HS-27A (cell line): ENCODE measurements at places on chromosomes 6 and 20.

DNA sequence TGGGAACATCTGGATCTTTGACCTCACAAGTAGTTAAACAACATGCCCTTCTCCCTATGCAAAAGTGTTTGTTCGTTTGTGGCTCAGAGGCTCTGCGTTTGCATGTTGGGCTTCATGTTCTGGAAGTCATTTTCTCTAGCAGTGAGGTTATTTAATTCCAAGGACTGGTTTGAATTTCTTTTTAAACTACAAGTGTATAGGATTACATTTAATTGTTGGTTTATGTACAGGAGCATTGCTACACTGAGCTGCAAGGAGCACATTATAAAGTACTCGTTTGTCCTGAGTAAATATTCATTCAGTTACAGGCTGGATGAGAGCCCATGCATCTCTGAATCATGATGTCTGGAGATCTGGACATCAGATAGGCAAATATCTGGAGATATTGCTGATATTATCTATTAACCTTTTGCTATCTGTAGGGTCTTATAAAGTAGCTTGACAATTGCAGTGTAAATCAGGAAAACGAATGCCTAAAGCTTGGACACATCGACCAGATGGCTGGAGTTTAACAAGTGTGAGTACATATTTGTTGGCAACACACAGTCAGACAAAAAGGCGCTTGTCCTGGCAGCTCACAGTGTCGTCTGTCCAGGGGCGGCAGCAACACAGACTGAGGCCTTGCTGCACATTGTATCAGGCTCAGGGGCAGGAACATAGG is 84.6 kb downstream of the PDE7B start:
- DNase-seq: peak; percentile 84

DNA sequence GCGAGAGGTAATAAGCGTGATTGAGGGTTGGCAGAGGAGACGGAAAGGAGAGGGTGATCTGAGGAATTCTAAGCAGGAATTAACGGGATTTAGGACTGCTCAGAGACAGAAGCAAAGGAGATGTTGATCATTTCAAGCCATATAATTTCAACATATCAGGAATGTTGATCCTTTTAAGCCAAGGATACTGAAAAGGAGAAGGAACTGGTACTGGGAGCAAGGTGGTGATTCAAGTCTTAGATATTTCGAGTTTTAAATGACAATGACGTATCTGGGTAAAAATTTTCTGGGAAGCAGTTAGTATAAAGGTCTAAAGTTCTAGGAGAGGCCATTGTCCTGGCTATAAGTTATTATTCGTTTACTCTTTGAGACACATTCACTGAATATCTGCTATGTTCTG is 91.3 kb upstream of the OGFRL1 start:
- DNase-seq: no peak

GRCh38 chr6:132314432-132314831 is 86.8 kb downstream of the MOXD1 start:
- DNase-seq: no peak

DNA sequence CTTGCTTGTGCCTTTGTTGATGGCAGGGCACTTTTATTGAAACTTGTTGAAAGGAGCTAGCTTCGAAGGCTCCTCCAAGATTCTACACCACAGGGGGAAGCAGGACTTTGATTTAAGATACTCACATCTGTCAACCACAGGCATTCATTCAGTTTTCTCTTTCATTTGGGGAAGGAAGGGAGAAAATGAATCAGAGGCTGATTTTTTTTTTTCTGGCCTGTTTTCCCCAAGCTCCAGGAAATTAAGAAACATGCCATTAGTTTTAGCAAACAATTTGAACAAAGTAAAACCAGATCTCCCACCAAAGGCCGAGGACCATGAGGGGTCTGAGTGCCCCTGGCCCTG is 8.7 kb upstream of the APCDD1L start:
- DNase-seq: no peak

DNA sequence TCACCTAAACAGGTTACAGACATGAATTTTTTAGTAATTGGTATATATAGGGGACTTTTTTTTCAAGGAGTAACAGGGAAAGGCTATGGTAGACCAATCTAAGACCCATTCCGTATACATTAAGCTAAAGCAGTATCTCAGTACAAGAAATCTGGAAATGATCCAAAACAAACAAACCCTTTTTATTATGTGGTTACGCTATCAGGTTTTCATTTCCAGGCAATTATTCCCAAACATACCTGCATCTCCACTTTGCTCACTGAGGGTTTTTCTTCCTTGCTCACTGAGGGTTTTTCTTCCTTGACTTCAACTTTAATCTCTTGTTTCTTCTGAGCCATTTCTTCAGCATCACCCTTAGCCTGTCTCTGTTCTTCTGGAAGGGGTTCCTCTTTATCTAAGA is 107.3 kb downstream of the EPB41L2 start:
- DNase-seq: no peak

GRCh38 chr6:108438918-108439317 is 121.8 kb upstream of the FOXO3 start:
- DNase-seq: no peak

- DNase-seq: peak; percentile 90
Measured at GRCh38 chr6:149746147-149746946, at the start of gene NUP43. TSS of gene NUP43 (minus strand) at chr6:149746529. CDS start at chr6:149746495, 34 bp downstream.

DNA sequence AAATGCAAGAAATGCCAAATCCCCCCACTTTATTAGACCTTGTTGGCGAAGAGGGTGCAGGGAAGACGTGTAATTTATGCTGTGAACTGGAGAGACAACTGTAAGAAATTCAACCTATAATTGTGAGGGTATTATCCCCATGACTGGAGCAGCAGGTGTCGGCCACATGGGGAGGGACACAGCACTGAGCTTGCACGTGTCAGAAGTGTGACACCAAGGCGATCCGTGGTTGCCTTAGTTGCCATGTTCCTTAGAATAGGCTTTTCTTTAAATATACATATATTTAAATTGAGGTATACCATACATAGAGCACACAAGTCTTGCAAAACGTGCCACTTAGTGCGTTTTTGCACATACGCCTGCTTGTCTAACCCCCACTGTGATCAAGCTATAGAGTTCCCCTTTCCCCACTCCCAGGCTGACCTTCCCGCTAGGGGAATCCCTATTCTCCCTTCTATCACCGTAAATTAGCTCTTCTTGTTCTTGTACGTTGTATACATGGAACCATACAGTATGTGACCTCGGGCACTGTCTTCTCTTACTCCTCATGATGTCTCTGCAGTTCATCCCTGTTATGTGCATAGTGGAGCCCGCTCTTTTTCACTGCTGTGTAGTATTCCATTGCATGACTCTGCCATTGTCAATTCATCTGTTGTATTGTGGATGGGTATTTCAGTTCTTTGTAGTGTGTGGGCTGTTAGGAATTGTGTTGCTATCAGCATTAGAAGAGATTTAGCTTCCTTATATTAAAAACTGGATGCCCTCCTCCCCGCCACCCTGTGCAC is 81.6 kb upstream of the PMEPA1 start:
- no peak for DNase-seq
